ENCODE measurements at places on chromosomes 1 and 21.

- DNase-seq, result no peak
Measured at GRCh38 chr1:24373044-24373443, 40.5 kb downstream of the STPG1 start.

DNA sequence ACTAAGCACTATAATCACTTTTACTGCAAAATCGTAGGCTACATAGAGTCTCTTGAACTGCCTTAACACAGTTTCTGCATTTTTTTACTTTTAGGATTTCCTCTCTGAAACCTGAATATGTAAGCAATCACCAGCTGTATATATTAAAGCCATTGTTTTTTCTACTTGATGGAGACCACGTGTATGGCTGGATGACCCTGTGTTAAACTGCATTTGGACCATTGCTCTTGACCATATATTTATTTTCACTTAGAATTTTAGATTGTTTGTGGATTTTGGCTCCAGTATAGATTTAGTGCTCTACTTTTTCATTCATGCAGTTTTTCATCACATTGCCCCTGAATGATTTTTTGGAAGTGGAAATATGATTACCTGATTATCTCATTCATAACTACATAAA lies 320.5 kb upstream of the SGIP1 start:
- DNase-seq, result no peak

DNA sequence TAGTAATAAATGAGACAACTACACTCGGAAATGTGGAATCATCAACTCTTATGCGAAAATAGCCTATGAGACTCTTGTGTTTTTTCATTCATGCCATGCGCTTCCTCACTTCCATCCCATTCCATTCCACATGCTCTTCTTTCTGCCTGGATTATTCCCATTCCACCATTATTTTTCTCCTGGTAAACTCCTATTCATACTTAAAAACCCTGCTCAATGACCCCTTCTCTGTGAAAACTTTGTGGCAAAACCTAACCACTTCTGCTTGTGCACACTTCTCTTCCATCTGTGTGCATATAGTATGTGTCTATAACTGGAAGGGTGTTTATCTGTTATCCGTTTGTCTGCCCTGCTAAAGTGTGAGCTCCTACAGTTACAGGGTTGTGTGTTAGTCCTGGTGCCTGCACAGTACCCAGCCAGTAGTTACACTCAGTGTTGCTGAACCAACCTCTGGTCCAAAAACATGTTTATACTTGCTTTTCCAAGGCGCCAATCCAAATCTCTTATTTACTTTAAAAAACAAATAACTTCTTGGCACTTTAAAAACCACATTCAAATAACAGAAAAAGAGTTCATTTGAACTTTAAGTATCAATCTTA lies 10.7 kb downstream of the EPHX1 start:
- DNase-seq, result no peak

GRCh38 chr1:163426505-163427251 lies 104.9 kb downstream of the NUF2 start:
- DNase-seq, result no peak

DNA sequence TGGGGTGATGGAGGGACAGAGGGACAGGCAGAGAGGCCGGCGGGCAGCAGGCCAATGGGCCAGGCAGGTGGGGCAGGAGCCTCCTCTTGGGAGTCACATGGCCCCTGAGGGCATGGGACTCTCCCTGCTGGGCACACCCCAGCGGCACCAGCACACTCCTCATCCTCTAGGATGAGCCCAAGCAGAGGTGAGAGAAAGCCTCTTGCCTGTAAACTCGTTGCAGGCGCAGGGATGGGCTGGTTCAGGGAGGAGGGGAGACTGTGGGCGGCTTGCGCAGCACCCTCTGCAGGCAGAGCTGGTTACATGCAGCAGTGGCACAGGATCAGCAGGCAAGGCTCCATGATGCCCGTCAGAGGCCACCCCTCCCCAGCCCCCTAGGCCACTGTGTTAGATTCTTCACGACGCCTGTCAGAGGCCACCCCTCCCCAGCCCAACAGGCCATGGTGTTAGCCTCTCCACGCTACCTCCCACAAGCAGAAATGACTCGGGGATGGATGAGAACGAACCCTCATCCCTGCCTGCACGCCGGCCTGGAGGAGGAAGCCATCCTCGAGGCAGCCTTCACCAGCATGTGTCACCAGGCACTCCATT lies 209.7 kb upstream of the VAMP3 start:
- no peak for DNase-seq

- no peak for DNase-seq
Measured at GRCh38 chr21:27292783-27293182, 325.9 kb upstream of the ADAMTS5 start.

- no peak for DNase-seq
Measured at GRCh38 chr1:114154963-114155322, 1.3 kb upstream of the SYT6 start.

GRCh38 chr1:225044258-225044657 lies 114.8 kb downstream of the DNAH14 start:
- DNase-seq, result no peak

- DNase-seq, result no peak
Measured at GRCh38 chr1:40892354-40892753, 30.2 kb upstream of the CITED4 start.

GRCh38 chr1:53057127-53057526 lies 4.9 kb upstream of the PODN start:
- DNase-seq, result no peak

DNA sequence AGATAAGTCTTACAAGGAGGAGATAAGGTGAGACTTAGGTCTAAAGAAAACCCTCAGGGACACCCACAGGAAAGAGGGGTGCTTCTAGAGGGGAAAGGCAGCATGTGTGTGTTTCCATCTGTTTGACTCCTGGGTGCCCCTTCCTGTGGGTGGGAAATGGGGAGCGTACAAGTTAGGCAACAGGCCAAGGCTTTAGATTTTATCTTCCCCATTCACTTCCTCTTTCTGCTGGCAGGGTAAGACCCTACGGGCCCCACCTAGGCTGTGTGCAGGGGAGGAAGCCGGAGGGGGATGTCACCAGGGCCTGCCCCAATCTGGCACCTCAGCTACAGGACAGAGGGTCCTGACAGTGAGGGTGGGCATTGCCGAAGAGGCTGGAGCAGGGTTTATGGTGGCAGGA lies 2.5 kb upstream of the OLIG1 start:
- DNase-seq, result no peak

GRCh38 chr1:103109311-103109920 lies 1.1 kb upstream of the COL11A1 start:
- DNase-seq, result no peak
